ENCODE measurements at places on chromosomes 7 and 10.
A peak's percentile ranks its signal among the peaks of the same experiment; 100 is the strongest.

GRCh38 chr7:94578614-94579013 lies 69.0 kb downstream of the CASD1 start:
- DNase-seq: no peak

DNA sequence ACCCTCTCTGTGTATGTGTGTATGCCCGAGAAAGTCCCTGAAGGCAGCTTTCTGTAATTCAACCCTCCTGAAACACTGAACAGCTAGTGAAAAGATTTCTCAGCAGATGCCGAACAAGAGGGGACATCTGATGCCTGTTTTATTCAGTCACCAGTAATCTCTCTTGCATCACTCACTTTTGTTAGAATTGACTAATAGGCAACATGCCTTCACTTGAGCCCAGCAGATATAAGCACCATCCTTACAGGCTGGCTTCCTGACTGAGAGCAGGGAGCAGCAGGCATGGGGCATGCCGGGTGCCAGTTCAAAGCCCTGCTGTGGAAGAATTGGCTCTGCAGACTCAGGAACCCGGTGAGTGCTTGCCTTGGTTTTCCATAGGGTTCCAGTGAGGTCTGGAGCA lies at the start of gene ABCA13:
ABCA13 (plus strand) TSS at position 257 of the 400 bp plus-strand sequence; CDS start at position 283, 26 bp downstream.
- no peak for DNase-seq

- DNase-seq: no peak
These were observed 35.3 kb downstream of the PLPP4 start for GRCh38 chr10:120492346-120492745.

DNA sequence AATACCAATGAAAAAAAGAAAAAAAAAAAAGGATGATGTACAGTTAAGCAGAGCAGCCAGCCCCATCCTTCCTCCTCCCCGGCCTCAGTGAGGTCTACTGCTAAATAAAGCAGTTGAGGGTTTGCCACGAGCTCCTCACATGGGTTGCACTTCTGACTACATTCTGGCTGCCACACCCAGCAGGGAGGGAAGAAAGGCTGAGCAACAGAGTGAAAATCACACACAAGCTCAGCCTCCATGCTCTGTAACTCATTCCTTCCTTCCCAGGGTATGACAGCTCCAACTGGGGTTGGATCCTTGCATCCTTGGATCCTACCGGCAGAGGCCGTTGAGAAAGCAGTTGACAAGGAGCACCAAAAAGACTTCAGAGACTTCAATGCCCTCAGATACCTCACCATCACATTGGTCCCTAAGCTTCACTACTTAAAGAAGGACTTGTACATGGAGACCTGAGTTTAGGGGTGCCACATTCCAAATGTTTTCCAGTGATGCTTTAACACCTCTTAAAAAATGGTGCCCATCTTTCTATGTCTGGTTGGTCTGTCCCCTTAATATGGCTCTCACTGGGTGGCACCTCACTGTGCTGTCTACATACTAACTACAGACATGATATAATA lies 52.9 kb upstream of the PIK3CG start:
- DNase-seq: no peak

GRCh38 chr10:121645696-121646095 lies 47.5 kb upstream of the FGFR2 start:
- no peak for DNase-seq

DNA sequence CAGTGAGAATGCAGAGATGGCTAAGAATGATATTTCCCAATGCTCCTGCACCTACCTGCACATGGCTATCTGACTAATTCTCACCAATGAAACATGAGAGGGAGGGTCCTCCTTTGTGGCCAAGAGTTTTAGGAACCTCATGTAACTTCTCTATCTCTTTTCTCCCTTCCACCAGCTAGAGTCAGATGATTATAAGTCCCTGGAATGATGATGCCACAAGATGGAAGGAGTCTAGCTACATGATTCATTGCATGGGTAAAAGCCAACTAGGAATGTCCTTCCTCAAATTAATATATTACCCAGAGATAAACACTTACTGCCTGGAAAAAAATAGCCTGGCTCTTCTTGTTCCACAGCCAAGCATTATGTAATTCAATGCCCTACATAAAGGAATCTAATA lies 55.1 kb upstream of the AASS start:
- no peak for DNase-seq

DNA sequence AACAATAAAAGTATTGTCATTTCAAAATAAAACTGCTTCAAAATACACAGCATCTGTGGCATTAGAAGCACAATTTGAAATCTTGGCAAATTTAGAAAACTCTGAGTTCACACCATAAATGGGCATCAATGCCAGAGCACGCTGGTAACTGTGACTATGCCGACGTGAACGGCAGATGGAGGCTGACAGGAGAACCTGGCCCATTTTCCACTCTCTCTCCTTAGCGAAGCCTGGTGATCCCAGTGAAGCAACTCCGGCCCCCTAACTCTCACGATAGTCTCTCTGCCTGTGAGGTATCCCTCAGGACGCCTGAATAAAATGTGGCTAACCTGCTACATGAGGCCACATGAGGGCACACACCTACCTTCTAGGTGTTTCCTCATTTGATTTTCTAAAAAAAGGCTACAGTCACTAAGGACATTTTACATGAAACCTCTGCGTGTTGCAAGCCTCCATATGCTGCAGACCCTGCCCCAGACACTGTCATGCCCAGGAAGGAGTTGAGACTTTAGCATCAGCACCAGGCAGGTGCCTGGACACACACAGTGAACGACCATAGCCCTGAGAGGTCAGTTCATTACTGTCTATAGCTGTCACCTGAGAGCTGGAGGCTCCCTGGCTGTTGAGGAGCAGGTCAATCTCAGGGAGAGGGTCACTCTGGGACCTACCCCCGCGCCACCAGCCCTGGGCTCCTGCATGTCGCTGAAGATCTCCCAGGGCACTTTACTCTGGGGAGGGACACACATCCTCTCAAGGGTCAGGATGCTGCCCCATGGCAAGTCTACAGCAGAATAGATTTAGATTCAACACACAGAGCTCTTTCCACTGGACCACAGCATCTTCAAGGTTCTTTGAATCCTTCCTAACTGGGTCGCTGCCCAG lies 62.9 kb upstream of the CAMK2B start:
- DNase-seq: no peak

DNA sequence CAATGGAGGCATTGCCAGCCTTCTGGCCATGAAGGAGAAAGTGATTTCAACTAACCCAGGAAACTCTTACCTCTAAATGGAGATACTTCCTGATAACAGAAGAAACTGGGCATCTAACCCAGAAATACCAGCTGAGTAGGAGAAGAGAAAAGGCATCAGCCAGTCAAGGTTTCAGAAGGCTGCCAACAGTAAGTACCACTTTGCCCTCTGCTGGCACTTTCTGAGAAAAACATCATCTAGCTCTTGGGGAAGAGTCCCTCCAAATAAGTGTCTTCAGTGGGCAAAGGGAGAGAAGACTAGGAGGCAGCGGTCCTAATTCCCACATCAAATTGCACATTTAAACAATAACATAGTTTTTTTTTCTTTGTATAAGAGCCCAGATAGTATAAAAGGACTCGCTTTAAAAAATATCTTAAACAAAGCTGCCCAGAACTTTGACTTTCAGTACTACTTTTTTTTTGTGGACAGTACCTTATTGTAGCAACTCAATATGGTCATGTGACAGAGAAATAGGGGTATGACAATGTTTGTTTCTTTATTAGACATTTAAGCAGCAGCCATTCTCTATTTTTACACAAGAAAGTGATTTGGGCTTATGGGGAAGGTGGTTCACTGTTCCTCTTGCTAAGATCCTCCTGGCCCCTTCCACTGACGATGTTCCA lies 157.3 kb downstream of the CTTNBP2 start:
- DNase-seq: no peak

- DNase-seq: no peak
These were observed 734.7 kb downstream of the KCNMA1 start for GRCh38 chr10:76902949-76903348.

DNA sequence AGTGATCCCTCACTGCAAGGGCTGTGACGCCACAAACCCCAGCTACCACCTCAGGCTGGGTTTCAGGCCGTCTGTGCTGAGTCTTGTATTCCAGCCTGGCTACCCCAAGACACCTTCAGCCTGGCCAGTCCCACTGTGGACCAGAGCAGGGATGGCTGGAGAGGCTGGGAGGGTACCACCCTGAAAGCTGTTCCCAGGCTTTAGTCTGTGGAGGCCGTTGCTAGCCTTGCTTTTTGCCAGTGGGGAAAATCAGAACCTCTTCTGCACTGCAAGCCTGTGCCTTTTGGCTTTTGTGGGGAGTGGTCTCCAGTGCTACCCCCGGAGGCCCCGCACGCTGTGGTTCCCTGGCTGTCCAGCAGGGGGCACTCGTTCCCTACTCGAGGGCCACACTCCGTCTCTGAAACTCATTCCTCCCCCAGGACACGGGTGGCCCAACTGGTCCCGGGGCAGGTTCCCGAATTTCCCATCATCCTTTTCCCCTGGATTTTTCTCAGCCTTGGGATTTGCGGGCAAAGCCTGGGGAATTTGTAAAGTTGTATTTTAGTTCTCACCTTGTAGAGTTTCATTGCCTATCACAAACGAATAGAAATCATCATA lies 128.4 kb upstream of the BTBD16 start:
- DNase-seq: peak; percentile 62

- peak; percentile 80 for DNase-seq
These were observed 529 bp downstream of the TASOR2 start for GRCh38 chr10:5684971-5685763.

DNA sequence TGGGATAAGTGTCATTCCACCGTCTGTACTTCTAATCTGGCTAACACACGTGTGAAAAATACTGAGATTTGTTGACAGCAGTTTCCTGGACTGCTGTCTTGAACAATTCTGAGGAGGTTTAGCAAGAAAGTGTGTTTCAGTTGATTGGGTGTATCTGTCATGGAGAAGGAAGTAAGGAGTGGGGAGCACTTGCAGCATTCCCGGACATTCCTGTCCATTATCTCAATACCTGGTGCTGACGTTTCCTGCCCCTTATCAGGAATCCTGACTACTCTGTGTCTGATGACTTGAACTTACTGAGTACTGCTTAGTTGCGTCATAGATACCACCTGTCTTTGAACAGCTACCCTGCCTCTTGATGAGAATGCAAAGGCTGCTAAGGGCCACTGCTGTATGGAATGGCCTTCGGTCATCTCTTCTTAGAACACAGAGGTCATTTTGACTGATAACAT lies 72.0 kb upstream of the VKORC1L1 start:
- no peak for DNase-seq

DNA sequence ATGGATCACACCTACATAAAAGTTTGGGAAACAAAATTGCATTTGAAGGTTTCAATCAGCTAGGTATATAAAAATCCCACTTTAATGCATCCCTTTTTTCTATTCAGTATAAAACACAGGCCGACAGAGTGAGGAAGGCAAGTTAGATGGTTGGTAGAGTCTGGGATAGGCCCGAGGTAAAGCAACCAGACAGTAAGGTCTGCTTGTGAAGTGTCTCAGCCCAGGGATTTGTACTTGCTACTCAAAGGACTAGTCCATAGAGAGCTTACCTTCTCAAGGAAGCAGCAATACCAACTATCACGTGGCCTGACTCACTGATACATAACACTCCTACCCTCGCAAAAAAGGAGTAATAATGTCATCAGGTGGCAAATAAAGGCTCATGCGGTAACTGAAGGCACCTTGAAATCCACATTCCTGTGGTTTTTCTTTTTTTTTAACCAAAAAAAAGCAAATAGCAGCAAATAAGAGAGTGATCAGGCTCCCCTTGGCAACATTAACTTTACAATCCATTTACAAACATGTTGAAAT lies 56.2 kb upstream of the ATP6V0A4 start:
- DNase-seq: no peak

DNA sequence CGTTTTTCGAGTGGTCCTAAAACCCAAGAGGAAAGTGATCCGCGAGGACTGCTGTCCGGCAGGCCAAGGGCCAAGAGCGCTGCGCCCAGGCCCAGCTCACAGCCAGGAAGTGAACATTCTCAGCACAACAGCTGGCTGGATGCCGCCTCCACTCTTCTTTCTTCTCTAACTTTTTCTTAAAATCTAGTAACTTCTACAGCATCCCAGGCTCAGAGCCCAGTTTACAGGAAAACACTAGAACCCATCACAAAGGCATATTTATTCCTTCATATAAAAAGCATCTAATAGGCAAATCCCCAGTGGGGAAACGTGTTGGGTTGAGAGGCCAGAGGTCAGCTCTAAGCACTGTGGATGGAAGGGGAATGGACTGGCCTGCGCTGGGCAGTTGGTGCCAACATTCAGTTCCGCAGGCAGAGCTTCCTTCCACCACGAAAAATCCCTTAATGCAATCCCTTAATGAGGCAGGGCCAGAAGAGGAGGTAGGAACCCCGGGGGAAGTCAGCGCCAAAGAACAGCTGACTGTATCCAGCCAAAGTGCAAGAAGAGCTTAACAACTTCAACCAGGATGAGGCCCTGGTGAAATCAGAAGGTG lies 74.8 kb downstream of the ZRANB1 start:
- DNase-seq: no peak

GRCh38 chr10:102702742-102703141 lies 11.5 kb downstream of the ARL3 start:
- DNase-seq: no peak

GRCh38 chr7:143351060-143351459 lies 11.5 kb downstream of the FAM131B start:
- DNase-seq: no peak

DNA sequence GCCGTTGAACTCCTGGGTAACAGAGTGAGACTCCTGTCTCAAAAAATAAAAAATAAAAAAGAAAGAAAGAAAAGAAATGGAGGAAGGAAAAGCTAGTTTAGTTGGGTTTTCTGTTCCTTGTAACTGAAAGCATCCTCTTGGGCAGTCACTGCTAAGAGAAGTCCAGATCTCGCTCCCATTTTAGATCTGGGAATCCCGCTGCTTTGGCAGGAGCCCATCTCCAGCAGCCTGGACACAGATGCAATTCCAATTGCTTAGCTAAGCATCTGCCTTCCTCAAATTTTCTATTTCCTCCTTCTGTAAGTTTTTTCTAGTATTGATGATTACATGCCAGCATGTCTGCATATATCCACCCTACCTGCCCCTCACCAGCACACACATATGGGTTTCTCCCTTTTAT lies 54.1 kb downstream of the DENND2A start:
- DNase-seq: no peak

DNA sequence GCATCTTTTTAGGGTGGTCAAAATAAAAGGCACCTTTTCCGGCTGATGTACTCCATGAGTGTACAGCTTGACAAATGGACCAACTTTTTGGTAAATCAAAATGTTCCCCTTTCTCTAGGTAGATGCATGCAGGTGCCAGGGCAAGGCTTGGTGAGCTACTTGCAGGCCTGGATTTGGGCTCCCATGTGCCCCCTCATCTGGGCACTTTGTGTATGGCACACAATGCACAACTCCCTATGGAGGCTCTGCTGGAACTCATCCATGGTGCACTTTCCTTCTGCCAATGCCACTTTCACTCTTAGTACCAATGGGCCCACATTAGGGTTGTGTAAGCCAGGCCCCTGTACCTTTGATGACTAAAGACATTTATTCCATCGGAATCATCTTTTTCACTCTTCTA lies 300.8 kb downstream of the SDHAF3 start:
- no peak for DNase-seq

GRCh38 chr7:27111751-27112277 lies 9.3 kb upstream of the HOXA2 start:
- no peak for DNase-seq

DNA sequence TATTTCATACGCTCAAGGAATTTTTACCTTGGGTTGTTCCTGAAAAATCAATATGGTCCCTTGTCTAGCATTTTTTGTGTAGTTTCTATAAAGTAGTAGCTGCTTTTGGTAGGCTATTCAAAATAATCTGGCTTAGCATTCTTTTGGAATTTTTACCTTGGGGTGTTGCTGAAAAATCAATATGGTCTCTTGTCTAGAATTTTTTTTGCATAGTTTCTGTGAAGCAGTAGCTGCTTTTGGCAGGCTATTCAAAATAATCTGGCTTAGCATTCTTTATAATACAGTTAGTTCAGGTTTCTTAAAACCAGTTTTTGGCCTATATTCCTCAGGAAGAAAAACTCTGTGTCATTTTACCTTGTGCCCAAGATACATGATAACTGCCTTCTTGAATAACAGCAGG lies 301.9 kb downstream of the SUGCT start:
- no peak for DNase-seq

Data from activated T-cell treated with anti-CD3 and anti-CD28 coated beads, Interleukin-2, amount 50 U/mL, for 48 hours (primary cell).